ENCODE measurements at places on chromosomes 12 and 14.

- DNase-seq: peak; percentile 84
These were observed 583.4 kb downstream of the VRK1 start for GRCh38 chr14:97380539-97380941.

DNA sequence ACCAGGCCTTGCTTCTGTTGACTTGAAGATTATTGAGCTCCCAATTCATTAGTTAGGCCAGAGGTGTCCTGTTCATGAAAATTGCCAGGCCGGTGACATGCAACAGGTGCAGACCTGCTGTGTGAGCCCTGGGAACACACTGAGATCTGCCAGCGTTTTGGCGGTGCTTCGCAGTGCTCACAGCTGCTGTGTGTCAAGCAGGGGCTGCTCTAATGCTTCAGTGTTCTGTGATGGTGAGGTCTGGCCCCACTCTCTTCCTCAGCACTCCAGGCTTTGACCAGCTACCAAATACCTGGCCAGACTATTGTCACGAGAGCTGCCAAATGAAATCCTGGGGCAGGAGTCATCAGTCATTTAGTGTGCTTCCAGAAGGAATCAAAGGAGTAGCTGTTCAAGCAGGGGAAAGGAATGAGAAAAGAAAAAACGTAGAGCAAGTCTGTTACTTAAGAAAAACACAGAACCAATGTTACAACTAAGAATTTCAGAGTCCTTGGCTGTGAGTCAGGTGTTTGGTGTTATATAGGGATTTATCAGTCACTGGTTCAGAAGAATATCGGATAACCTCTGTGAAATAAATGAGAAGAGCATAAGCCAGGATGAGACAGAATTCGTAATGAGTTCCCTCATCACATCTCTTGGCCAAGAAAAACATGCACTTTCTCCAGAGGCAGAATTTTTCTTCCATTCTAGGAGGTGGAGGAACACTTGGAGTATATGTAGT, 150.8 kb downstream of the FBXL14 start:
- DNase-seq: no peak

DNA sequence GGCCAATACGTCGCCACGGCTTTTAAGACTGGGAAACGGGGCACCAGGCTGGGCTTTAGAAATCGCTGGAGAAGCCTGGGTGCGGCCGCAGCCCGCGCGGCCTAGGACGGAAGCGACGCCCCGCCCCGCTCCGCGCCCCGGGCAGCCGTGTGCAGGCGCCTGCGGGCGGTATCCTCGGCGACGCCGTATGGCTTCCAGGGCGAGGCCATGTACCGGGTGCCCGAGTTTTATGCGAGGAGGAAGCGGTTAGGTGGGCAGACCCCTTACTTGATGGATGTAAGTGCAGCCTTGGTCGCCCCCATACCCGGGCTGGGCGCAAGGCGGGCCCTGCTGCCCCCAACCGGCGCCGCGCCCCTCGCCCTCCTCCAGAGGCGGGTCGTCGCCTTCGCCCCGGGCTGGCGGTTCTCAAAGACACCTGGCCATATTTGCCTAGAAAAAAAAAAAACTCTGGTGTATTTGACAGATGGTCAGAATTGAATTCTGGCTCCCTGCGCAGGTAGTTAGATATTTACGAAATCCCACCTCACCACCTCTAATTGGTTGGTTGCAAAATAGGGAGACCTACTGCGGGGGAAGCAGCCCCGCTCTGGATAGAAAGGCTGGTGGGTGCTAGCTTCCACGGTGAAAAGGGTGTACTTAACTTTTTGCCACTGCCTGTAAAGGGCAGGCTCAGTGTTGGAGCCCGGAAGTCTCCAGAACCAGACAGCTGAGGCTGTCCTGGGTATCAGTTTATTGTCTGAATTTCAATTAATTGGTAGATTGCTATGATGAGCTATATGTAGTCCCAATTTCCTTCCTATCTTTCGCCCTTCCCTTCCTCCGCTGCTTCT, at the start of gene PPP1R36:
PPP1R36 (plus strand) TSS at position 171 of the 830 bp plus-strand sequence; CDS start at position 208, 37 bp downstream.
- DNase-seq: peak; percentile 48

DNA sequence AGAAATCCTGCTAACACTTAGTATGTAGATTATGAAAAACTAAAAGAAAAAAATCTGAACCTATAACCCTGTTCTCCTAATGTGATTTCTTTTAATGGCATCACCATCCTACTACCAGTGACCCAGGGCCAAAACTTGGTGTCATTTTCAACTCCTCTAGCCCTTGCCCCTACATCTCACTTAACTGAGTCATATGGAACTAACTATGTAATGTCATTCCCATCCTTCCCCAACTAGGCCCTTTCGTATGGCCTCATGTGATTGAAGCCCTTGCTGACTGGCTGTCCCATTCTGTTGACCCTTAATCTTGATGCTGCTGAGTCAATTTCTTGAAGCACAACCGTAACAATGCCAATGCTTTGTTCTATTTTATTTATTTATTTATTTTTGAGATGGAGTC, 7.6 kb downstream of the DMAC2L start:
- DNase-seq: no peak

DNA sequence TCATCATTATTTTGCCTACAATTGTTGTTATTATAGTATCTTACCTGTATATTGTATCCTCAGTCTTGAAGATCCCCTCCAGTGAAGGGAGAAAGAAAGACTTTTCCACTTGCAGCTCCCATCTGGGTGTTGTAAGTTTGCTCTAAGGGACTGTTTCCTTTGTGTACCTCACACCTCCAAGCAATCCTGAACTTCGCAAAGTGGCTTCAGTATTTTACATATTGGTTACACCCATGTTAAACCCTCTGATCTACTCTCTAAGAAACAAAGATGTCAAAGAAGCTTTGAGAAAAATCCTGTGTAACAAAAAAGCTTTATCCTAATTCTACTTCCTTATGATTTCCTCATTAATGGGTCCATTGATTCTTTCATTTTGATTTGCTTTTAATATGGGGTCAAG, 10.1 kb upstream of the OR9K2 start:
- no peak for DNase-seq

DNA sequence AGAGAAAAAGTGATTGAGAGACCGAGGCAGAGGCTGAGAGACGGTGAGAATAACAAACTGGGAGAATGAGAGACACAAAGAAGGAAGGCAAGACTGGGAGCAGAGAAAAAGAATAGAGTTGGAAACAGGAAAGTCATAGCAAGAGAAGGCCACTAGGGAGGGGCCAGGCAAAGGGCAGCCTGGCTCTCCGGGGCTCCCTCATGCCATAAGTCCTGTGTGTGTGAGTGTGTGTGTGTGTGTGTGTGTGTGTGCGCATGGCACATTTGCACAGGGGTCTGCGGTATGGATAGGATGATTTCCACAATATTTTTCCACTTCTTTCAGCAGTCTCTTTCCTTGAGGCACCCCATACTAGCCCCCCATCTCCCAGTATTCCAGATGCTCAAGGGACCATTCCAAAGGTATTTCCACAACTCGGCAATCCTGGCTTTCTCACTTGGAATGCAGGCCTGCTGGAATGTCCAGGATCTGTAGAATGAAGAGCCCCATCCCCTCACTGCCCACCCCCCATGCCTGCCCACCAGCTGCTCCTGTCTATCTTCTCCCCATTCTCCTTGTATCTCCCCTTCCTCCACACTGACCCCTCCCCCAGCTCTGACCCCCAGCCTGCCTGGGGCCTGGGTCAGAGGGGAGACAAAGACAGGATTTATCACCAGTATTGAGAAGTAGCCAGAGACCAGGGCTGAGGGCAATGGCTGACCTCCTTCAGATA, 9.0 kb downstream of the GPR84 start:
- no peak for DNase-seq
